ENCODE measurements at places on chromosomes 2 and 18.
A peak's percentile ranks its signal among the peaks of the same experiment; 100 is the strongest.

DNA sequence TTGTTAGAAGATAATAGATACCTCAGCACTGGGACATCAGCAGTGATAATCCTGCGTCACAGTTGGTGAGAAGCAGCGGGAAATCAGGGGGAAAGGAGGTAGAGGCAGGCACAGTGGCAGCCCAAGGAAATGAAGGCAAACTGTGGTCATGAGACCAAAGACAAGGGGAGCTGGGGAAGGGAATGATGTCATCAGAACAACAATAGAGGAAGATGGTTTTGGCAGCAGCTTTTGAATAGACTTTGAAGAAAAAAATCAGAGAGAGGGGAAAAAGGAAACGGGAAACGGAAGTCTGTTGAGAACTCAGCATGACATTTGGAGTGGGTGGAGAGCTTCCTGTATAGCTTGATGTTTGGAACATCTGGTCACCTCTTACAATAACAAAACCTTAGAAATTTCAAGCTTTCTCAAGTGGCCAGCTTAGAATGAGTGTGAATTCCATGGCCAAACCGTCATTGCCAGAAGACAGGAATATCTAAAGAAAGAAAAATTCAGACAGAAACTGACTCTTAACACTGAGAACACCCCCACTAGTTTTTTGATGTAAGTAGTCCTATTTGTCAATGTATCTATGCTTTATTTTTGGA lies 18.4 kb upstream of the YES1 start:
- no peak for DNase-seq

DNA sequence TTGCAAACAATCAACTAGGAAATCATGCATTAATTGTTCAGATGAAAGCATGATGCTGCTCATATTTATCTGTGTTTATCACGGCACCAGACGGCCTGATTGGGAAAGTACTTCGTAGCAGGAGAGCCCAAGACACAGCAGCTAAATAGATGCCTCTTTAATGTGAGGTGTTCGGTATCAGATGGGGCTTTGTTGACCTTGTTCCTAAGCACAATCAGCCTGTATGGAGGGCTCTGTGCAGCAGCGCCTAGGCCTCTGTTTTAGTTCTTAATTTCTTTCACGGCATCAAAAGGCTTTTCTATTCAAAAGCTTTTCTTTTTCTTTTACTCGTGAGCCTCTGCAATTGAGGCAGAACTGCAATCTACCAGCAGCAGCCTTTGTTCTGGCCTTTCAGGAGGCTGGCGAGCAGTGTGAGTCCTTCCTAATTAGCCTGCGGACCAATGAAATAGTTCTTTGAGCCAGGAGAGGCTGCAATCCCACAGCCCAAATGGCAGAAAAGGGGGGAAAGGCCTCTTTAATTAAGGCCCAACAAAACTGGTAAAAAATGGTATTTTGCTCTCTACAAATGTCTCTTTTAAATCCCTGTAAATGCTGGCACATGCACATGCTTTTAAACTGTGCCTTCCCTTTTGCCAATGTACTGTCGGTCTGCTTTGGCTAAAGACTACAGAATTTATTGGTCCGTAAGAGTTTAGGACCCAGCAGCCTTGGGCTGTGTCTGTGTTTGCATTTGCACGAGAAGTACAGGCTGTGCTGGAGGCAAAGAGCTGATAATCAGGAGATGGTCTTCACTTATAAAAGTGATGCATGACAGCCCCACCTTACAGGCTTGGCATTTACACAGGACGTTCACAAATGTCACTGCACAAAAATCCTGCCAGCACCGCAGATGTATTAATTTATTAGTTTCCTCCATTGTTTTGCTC lies 159.6 kb downstream of the RND3 start:
- no peak for DNase-seq

DNA sequence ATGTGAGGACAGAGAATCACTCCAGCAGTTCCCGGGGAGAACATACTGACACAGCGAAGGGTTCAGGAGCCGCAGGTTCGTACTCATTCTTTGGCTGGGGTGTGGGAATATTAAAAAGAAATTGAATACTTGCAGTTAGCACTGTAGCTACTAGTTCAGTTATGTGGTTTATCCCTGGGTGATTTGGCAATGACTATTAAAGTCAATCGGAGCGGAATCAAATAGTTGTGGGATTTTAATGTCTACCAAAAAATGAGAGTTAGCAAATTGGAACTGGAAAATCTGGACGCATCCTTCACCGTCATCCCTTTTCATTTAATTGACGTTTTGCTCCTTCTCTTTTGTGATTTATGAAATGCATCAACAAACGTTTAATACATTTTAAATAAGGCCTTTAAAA lies 50.8 kb downstream of the GBX2 start:
- no peak for DNase-seq

- DNase-seq, result no peak
Observed at GRCh38 chr2:100941646-100942240, 60.3 kb upstream of the RPL31 start.

DNA sequence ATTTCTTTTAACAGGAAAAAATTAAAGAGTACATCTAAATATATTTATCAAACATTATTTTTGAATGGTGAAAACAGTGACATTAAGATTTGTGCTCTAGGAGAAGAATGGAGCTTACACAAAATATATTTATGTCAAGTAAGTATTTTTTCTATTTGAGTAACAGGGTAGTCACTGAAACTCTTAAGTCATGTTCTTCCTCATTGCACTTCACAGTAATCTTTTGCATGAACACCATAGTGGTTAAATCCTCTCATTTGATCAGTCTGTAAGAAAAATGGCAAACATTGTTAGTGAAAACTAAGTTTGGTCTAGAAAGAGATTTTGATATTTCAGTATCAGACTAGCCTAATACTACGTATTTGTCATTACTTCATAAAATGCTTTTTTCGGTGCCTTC lies 8.1 kb downstream of the GMCL1 start:
- no peak for DNase-seq

GRCh38 chr18:62957885-62958472 lies 242.6 kb downstream of the PHLPP1 start:
- peak; percentile 26 for DNase-seq

- DNase-seq, result no peak
Observed at GRCh38 chr18:37435996-37436395, 129.6 kb downstream of the CELF4 start.

DNA sequence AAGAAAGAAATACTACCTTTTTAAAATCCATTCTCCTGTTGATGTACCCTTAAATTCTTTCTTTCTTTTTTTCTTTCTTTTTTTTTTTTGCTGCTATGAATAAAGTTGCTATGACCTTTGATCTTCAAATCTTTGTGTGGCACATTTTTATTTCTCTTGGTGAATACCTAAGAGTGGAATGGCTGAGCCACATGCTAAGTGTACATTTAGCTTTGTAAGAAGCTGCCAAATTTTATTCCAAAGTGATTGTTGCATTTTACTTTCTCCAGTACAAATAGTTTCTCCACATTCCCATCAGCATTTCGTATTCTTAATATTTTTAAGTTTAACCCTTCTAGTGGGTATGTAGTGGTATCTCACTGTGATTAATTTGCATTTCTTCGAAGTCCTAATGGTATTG lies 88.8 kb upstream of the RAB27B start:
- DNase-seq, result no peak

DNA sequence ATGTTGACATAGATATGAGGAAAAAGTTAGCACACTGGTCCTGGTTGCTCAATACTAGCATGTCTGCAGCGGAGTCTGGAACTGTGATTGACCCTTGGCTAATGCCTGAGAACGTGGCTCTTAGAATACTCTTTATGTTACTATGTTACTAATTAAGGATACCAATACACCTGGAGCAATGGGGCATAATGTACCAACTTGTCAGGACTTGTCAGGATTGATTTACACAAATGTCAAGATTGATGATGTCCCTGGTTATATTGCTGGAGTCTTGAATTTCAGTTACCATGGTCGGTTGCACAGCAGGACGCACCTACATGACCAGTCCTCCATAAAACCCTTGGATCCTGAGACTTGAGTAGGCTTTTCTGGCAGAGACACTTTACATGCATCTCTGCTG lies 810.9 kb downstream of the CPS1 start:
- no peak for DNase-seq

GRCh38 chr2:215536510-215536909 lies 100.6 kb upstream of the FN1 start:
- no peak for DNase-seq

GRCh38 chr2:71670430-71670795 lies 217.1 kb downstream of the DYSF start:
- no peak for DNase-seq

DNA sequence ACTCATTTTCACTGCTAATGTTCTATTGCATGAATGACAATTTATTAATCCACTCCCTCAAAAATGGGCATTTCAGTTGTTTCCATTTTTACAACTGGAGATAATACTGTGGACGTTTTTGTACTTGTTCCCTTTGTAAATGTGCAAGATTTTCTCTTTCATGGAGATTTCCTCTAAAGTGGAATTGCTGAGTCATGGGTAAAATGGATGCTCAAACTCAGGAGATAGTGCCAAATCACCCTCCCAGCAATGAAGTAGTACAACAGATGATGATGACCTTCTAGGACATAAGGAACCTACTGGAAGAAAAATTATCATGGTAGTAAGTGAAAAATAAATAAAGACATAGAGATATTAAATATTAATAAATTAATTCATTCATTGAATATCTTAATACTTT lies 460.8 kb upstream of the CHST9 start:
- DNase-seq, result no peak

DNA sequence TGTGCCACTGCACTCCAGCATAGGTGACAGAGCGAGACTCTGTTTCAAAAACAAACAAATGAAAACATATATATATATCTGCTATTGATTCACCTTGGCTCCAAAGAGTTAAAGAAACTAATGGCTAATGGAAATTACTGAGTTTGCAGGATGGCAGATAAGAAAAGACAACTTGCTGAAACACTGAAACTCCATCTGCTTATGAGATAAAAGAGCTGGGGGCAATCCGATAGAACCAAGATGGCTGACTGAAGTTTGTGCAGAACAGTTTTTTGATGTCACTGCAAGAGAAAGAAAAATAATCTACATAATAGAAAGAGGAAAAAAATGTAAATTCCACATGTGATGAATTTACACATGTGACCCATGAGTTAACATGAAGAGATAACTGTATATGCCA lies 88.2 kb downstream of the LRATD1 start:
- no peak for DNase-seq

GRCh38 chr2:24019729-24020128 lies 9.8 kb downstream of the MFSD2B start:
- no peak for DNase-seq

GRCh38 chr2:58042486-58042970 lies 4.1 kb upstream of the VRK2 start:
- DNase-seq, result no peak

GRCh38 chr2:238496756-238497609 lies 70.3 kb downstream of the ASB1 start:
- no peak for DNase-seq

DNA sequence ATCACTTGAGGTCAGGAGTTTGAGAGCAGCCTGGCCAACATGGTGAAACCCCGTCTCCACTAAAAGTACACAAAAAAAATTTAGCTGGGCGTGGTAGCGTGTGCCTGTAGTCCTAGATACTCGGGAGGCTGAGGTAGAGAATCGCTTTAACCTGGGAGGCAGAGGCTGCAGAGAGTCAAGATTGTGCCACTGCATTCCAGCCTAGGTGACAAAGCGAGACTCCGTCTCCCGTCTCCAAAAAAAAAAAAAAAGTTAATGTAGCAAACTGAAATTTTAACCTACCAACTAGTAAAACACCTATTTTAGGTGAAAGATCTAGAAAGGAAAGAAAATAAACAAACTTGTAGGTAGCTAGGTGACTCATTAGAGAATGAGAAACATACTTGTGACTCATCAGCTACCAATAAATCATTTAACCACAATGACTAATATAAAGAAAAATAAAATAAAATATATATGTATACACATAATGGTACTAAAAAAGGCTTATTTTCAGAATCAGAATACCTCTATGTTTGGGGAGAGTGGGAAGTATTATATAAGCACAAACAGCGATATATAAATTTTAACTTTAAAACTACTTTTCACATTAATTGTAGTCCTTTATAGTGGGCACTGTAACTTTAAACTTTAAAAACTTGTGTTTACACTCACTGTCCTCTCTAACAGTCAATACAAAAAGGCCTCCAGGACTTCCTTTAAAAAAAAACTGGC lies 36.6 kb downstream of the DARS1 start:
- DNase-seq, result no peak

- no peak for DNase-seq
Observed at GRCh38 chr2:178157574-178157973, 36.7 kb upstream of the OSBPL6 start.

- no peak for DNase-seq
Observed at GRCh38 chr2:74735564-74735963, 81.5 kb downstream of the SEMA4F start.

DNA sequence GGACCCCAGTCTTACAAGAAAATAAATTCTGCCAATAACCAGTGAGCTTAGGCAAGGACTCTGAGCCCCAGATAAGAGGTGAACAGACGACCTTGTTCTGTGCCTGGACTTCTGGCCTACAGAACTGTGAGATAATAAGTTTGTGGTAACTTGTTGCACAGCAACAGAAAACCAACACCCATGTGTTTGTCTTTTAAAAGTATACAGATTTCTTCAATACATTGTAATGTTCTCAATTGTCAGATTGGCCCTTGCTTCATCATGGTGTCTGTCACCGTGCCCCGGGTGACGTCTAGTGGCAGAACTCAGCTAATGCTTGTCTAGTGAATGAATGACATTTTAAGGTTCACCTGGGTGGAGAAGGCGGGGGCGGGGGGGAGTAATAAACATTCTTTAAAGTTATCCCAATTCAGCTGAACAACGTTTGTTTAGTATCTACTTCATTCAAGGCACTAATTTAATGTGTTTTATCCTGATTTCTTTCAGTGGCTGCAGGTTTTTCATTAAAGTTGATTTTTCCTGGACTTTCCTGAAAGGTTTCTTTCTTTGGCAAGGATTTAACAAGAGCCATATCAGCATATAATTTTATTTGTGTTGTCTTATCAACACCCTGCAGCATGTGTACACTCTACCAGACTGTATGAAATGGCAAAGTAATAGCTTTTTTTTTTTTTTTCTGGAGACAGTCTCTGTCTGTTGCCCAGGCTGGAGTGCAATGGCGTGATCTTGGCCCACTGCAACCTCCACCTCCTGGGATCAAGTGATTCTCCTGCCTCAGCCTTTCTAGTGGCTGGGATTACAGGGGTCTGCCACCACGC lies 123.8 kb upstream of the DLX2 start:
- DNase-seq, result no peak

- DNase-seq, result no peak
Observed at GRCh38 chr2:127664065-127664894, 11.1 kb downstream of the LIMS2 start.

DNA sequence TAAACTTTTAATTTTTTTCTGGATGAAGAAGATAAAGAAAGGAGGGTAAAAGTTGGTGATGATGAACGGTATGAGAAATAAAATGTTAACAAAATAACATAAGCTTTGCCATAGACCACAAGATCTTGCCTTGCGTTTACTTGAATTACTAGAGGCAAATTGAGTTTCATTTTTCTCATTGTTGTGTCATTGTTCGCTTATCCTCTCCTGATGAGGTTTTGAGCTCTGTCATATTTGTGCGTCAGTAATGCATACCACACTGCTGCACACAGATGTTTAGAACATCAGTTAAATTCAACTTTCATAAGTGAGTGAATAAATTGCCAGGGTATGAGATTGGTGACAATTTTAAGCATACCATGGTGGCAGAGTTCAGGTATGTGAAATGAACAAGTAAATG lies 843.6 kb downstream of the SUCLG1 start:
- DNase-seq, result no peak

Measured in stimulated activated CD8-positive, alpha-beta memory T cell treated with anti-CD3 and anti-CD28 coated beads, Interleukin-2, amount 100 ng/mL, for 48 hours (primary cell).